T-helper 17 cell (primary cell): ENCODE measurements at places on chromosomes 3 and 15. TPM values are rescaled to one million over a fixed set of nuclear protein-coding genes. Genes with fewer than 3 reads are reported as not detected.

- no peak for DNase-seq
Observed at GRCh38 chr15:101151288-101151687, 100.6 kb downstream of the CHSY1 start.

The POLR2M gene
- 86.1 TPM for total RNA-seq

DNA sequence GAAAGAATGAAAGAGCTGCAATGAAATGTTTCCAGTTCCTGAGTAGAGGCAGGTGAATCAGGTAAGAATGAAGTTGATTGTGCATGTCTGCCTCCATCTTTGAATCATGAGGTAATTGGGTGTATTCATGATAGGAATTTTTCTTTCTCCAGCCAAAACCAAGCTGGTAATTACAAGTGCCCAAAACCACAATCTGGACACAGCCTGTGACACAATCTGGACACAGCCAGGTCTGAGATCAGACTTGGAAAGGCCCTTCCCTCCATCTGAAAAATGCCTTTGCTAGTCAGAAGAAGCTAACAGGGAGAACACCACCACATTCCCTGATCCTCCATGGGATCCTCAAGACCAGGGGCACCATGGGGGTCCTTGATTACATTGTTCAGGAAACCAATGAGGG is 338.5 kb upstream of the THBS1 start:
- DNase-seq, result no peak

- no peak for DNase-seq
Observed at GRCh38 chr3:25403968-25404367, 24.1 kb upstream of the RARB start.

- no peak for DNase-seq
Observed at GRCh38 chr3:24290596-24290995, 204.1 kb downstream of the THRB start.

The UNC13C gene
- not detected for total RNA-seq

The CHDH gene
- total RNA-seq, result 0.50 TPM

The CADM2 gene
- total RNA-seq, result 1.2 TPM

The ROBO2 gene
- not detected for total RNA-seq
